Skeletal muscle cell (primary cell): ENCODE measurements at places on chromosomes 6 and 20.

DNA sequence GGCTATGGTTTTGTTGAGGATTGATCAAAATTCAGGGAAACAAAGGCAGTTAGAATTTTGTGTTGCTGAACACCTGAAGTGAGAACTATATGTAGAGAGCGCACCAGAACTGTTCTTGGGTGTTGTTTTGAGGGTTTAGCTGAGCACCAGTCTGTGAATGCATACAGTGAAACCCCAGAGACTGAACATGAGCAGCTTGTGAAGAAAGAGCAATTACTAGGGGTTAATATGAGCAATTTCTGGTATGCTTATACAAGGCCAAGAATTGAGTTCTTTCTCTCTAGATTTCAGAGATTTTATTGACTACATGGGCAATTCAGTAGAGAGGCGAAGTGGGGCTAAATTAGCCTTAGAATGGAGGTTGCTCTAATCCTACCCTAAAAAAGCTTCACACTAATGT is 93.9 kb downstream of the CD2AP start:
- DNase-seq = no peak

DNA sequence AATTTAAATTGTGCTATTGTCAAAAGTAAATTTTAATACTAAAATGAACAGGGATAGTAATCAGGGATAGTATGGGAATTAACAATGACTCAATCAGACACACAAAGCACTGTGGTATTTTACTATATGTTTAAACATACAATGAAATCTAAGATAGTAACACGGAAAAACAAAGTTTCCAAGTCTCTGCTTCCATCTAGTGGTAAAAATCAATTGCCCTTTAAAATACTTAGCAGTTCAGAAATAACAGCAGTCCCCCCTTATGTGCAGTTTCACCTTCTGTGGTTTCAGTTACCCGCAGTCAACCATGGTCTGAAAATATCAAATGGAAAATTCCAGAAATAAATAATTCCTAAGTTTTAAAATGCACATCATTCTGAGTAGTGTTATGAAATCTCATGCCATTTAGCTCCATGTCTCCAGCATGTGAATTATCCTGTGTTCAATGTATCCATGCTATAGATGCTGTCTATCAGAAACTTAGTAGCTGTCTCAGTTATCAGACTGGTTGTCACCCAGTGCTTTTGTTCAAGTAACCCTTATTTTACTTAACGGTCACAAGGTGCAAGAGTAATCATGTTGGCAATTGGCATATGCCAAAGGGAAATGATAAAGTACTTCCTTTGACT is 58.5 kb downstream of the AHI1 start:
- no peak for DNase-seq

DNA sequence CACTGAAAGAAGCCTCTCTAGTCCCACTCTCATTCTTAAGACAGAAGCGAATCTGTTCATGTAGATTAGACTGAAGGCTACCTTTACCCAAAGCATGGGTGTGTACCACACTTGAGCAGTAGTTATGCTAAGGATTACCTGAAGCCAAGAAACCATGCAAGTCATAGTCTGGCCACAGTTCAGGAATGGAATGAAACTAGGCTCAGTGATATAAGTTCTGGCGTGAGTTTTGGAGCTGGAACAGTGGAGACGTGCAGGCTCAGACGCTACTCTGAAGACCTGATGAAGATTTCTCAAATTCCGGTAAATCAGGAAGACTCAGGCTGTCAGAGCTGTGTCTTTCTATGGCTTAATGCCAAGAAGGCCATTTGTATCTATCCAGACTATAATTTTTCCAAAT is 219.9 kb downstream of the HDGFL1 start:
- DNase-seq = no peak

DNA sequence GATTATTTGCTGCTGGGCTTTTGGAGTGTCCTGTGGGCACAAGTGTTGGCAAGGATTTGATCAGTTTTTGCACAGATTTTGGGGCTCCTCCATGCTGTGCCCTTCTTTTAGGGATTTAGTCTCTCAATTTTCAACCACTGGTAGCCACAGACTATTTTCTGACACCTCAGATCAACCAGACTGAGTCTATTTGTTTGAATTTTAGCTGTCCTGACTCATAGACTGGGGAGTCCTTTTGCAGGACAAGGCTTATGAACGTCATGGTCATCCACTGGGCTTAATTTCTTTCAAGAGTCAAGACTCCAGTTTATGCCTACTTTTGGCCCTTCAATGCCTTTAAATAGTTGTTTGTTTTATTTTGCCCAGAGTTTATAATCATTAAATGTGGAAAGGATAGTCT is 59.3 kb downstream of the BCKDHB start:
- no peak for DNase-seq

- no peak for DNase-seq
Observed at GRCh38 chr6:88532241-88532860, 366.2 kb upstream of the CNR1 start.

DNA sequence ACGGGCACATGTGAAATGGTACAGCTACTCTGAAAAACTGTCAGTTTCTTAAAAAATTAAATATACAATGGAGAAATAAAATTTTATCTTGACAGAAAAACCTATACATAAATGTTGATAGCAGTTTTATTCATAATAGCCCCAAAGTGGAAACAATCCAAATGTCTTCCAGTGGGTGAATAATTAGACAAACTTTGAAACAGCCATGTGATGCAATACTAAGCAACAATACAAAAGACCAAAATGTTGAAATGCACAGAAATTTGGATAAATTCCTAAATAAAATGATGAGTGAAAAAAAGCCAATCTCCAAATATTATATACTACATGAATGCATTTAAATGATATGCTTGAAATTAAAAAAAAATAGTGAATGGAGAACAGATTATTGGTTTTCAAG is 523.1 kb downstream of the HTR1B start:
- peak; percentile 5 for DNase-seq
